ENCODE measurements at places on chromosomes 5 and 9. TPM values are rescaled to one million over a fixed set of nuclear protein-coding genes. Genes with fewer than 3 reads are reported as not detected.

DNA sequence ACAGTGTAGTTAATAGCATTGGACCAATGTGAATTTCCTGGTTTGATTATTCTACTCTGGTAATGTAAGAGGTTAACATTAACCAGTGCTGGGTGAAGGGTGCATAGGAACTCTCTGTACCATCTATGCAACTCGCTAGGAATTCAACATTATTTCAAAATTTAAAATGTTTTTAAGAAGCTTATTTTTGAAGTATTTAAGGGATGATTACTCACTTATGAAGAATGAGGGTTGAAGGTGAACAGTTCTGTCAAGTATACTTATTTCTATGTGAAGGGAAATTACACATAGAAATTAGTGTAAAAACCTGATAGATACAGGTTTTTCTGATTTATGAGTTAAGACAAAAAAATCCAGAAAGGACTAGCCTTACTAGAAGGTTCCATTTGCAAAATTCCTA is 165.8 kb downstream of the INSYN2B start:
- DNase-seq = peak; percentile 38

DNA sequence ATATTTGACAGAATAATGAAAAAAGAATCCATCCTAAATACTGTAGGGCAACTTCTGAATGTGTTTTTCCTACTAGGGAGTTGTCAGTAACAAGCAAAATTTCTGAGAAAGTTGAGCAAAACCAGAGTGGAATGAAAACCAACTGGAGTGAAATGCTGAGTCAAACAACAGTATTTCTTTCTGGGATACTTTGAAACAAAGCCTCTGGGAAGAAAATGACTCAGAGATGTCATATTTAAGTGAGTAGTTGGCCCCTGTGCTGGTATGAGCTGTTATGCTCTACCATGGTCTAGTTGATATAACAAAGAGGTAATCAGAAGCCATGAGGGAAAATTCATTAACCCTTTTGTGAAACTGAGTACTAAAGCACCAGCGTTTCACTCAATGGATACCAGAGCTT is 372.1 kb upstream of the C9orf72 start:
- peak; percentile 41 for DNase-seq

DNA sequence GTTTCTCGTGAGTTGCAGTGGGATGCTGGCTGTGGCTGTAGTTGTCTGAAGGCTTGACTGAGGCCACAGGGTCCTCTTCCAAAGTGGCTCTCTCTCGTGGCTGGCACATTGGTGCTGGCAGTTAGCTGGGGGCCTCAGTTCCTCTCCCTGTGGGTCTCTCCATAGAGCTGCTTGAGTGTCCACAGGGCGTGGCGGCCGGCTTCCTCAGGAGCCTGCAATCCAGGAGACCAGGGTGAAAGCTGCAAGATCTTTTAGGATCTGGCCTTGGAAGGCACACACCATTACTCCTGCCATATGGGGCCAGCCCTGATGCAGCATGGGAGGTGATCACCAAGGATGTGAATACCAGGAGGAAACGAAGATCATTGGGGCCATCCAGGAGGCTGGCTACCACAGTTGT is 41.1 kb downstream of the ANKRD33B start:
- DNase-seq = no peak

- peak; percentile 86 for DNase-seq
Measured at GRCh38 chr5:111143910-111144309, 51.8 kb downstream of the WDR36 start.

DNA sequence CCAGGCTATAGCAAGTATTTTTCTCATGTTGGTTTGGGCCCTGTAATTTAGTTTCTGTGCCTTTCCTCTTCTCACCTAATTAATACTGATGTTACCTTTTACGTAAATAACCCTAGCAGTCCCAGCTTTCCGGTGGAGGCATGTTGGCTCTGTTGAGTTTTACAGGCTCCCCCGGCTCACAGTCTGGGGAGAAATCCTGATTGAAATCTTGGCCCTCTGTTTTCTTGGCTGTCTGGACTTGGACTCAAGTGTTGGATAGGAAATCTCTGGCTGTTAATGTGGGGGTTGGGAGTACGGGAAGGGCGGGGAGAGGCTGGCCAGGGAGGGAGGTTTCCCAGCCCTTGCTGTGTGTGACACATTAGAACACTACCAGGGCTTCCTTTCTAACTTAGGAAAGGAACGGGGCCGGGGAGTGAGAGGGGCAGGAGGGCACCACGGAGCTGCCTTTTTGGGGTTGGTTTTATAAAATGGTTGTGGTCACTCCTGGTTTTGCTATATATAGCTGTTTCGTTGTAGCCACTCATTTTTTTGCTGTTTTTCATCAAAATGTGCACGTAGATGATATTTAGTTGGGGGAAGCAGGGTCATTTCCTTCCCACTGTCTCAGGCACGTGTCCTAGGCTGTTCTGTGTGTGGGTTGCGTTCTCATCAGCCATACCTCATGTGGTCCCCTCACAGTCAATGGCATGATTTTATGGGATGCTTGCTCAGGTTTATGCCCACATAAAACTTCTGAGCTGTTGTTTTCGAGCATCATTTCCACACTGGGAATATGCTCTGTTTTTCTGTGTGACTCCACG is 11.0 kb downstream of the TRIO start:
- peak; percentile 91 for DNase-seq

DNA sequence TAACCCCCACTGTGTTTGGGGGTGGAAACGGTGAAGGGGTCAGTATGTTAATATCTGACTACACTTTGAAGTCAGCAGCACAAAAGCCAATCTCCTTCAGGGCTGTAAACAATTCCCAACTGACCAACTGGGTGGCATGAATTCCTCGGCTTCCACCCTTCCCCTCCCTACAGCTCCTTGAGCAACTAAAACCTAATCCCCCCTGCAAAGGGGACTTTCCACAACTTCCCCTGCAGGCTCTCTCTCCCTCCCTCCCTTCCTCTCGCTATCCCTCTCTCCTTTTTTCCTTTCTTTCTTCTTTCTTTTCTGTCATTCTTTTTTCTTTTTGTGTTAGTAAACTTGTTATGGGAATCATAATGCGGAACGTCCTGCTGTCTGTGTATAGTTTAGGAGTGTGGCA is 65.1 kb upstream of the PTCH1 start:
- no peak for DNase-seq

- no peak for DNase-seq
Measured at GRCh38 chr5:4877579-4877978, 262.6 kb upstream of the ADAMTS16 start.

GRCh38 chr5:10509575-10509974 is 54.3 kb upstream of the ANKRD33B start:
- no peak for DNase-seq

DNA sequence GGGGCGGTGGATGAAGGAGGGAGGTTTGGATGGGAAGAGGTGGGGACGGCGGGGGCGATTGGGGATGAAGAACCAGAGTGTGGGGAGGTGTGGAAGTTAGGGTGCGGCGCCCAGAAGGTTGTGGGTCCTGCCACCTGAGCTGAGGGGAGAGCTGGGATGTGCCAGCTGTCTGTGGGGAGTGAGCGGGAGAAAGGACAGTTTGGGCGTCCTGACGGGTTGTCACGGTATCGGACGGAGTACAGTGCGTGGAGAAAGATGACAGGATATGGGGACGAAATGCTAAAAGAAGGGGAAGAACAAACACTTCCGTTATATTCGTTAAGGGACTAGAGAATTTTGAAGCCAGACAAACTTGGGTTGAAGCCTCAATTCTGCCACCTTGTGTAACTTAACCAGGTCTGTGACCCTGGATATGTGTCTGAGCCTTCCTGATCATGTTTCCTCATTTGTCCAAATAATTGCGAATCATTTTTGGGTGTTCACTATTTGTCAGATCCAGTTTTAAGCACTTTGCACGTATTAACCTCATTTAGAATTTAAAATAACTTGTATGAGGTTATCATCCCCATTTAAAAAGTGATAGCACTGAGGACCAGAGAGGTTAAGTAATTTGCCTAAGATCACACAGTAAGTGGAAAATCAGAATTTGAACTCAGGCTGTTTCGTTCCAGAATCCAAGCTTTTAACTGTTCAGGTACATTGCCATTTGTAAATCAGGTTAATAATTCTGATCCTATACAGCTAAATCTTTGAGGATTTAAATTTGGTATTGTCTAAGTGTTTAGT is 689 bp downstream of the CNTRL start:
- DNase-seq = no peak

DNA sequence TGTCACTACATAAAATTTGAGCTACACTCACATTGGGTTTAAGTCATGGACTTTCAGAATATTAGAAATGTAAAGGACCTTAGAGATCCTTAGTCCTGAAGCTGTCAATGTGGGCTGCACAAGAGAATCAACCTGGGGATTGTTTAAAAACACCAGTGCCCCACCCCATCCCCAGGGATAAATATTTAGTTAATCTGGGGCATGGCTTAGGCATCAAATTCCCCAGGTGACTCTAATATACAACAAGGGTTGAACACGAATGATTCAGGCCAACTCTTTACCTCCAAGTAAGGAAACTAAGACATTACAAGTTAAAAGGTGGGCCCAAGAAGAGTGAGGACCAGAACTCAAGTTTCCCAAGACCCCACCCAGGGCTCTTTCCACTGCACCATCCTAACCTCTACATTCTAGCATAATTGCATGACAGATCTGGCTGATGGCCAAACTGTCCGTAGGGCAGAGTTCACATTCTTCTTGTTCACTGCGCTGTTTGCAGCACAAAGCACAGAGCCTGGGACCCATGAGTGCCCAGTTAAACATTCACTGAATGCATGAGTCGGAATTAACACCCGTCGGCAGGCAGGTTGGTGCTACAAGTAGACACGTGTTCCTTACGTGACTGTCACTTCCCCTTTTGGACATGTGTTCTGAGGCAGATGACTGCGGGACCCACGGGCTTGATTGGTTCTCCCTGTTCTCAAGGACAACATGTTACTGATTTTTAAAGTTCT is 25.2 kb downstream of the CYFIP2 start:
- DNase-seq = no peak

- DNase-seq = no peak
Measured at GRCh38 chr9:86672966-86673365, 274.3 kb downstream of the GAS1 start.

DNA sequence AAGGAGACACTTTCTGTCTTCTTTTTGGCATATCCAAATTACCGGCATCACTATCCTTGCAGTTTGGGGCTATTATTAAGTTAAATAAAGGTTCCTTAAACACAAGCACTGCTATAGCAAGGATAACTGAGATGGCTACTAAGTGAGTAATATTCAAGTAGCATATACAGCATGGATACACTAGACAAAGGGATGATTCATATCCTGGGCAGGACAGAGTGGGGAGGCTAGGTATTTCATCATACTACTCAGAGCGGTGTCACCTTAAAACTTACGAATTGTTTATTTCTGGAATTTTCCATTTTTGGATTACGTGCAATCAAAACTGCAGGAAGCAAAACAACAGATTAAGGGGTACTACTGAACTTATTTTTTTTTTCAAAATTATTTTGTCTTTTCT is 54.1 kb downstream of the FER start:
- DNase-seq = peak; percentile 96

DNA sequence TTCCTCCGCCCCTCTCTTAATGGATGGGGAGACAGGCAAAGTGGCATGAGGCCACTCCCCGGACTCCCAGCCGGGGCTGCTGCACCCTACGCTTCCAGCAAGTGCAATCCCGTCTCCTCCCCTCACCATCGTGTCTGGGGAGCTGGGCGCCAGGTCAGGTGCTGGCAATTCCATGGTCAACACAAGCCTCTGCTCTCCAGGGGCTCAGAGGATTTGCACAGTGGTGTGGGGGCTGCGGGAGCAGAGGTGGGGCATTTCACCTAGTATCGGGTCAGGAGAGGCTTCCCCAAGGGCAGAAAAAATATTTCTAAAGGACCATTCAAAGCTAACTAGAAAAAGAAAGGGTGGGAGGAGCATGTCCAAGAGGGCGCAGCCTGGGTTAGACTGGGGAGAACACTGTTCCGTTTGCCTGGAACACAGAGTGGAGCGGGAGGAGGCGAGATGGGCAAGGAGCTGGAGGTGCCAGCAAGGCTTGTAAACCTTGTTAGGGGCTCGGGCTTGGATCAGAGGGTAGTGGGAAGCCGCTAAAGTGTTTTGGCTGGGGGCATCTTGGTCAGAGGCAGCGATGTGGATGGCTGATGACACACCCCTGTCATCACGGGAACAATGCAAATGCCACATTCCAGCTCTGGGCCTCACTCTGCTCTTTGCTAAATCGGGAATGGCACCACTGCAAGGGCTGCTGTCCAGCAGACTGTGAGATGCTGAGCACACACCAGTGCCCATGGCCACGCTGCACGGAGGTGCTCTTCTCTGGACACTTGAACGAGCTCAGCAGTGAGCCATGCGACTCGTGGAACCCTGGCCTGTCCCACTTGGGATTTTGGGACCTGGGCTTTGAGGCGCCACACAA is 191.7 kb downstream of the CDK5RAP2 start:
- DNase-seq = no peak

DNA sequence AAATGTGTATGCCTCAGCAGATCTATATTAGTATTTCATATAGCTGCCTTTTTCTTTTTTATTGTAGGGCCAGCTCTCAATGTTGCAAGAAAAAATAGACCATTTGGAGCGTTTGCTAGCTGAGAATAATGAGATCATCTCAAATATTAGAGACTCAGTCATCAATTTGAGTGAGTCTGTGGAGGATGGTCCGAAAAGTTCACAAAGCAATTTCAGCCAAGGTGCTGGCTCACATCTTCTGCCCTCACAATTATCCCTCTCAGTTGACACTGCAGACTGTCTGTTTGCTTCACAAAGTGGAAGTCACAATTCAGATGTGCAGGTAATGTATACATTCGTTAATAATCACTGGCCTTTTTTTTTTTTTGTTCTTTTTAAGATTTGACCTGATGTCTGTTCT is 23.7 kb downstream of the MAN2A1 start:
- no peak for DNase-seq

DNA sequence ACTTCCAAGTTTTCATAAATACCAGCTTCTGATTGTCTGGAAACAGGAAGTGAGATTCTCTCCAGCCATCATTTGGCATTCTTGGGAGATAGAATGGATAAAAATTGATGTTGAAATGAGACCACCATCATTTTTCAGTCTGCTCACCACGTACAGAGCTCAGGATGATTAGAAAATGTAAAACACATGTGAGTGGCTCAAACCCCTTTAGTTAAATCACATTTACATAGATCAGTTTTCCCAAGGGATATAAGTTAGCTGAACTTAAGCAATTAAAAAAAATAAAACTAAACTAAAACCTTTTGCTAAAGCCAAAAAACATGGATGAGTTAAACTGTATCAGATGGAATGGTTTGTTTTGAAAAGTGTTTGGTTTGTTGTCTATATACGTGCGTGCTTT is 37.1 kb upstream of the GDNF start:
- DNase-seq = no peak

DNA sequence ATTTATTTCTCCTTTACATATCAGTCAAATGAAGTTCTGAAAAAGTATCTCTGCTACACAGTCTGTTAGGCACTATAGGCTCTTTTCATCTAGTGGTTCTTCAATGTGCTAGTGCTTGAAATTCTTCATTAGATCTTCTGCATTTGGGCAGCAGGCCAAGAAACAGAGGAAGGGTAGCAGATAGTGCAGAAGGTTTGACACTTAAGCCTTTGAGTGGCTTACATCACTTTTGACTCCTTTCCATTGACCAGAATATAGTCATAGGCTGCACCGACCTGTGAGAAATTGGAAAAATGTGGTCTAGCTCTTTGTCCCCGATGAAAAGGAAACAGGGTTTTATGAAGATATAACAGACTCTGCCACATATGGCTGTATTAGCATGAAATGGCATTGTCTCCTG is 459.5 kb upstream of the PTGER4 start:
- peak; percentile 58 for DNase-seq

GRCh38 chr5:152221721-152222629 is 183.1 kb downstream of the NMUR2 start:
- DNase-seq = no peak

GRCh38 chr9:75432386-75432785 is 344.1 kb downstream of the OSTF1 start:
- no peak for DNase-seq

Gene RETREG1
- 0.51 TPM for total RNA-seq

Gene HCN1
- total RNA-seq = not detected

Gene CSF1R
- total RNA-seq = not detected

Gene SNCAIP
- 5.1 TPM for total RNA-seq

Gene FEM1C
- total RNA-seq = 20.3 TPM

Gene FAM163B
- not detected for total RNA-seq

All from fibroblast of lung (primary cell).